Heart right ventricle (tissue), 16 donors: ENCODE measurements at places on chromosomes 12 and 14.
A peak's percentile ranks its signal among the peaks of the same experiment; 100 is the strongest.

DNA sequence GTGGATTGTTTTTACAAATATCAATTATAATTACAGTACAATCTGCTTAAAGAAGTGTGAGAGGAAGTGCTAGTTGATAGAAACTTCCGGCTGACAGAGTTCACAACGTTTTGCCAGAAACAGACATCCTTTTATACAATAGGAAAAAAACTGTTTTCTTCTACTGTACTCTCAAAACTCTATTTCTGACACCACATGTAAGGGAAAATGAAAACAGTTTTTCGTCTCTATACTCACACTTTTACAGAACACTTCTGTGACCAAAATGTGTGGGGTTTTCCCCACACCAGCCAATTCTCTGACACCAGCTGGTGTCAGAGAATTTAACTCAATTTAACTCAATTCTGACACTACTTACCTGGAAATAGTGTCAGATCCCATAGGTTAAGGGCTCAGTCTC, 24.2 kb upstream of the HIF1A start:
- DNase-seq = no peak

DNA sequence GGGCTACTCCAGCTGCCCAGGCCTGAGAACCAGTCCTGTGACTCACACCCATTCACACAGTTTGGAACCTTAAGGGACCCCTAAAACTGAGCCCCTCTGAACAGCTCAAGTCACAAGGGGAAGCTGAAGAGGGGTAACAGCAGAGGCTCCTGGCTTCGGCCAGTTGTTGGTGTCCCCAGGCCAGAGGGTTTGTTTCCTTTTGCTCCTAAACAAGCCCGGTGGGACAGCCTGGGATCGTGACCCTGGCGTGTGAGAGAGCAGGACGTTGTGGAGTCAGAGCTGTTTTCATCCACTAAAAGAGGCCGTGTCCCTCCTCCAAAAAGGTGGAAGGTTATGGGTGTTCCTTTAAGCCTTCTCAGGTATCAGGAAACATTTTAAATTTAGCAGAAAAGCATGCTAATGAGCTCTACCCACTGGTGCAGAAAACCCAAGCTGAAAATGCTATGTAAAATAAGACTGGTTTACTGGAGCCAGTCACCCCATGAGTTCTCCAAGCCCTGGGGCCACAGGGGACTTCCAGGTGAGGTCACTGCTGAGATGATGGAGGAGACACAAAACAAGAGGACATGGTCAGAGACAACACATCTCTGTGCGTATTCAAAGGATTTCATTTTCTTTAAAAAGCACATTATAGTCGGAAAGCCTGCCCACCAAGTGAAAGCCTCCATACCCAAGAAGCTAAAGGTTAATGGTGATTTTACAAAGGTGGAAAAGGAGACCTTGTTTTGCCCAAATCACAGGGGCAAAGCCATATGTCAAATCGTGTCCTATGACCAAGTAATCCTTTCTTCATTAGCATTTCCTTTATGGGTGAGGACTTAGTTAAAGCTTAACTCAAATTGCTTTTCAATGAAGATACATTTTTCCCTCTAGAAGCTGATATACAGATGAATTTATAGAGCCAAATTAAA, 14.1 kb downstream of the PRKAB1 start:
- DNase-seq = peak; percentile 23

- DNase-seq = no peak
Measured at GRCh38 chr12:117226505-117226904, 36.2 kb upstream of the FBXO21 start.

DNA sequence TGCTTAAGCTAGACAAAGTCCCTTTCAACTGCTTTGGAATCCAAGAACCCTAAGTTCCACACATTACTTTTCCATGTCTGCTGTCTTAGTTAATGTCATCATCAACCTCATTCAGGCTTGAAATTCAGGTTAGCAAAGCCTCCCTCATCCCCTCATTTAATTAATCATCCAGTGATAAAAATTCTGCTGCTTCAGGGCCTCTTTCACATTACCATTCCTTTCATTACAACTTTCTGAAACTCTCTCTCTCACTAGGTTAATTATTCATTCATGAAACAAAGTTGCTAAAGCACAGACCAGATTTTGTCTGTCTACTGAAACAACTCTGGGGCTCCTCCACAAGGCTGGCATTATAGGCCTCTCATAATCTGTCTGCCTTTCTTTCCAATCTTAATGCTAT, 9.4 kb upstream of the VTI1B start:
- DNase-seq = no peak

DNA sequence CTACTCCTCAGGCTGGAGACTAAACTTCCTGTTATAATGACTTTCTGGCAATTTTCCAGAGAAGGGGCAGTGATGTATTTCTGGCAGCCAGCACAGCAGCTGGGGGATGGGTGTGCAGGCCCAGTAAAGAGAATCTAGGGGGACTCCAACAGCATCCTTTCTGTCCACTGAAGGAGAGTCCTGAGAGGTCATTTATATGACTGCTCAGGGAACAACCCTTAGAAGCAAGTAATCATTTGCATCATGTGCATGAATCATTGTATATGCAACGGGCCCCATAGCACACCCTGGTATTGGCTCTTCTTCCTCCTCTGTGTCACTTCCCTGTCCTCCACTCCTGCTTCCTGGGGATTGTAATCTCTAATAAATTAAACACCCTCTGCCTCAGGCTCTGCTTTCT, 493.8 kb downstream of the RPS29 start:
- no peak for DNase-seq

DNA sequence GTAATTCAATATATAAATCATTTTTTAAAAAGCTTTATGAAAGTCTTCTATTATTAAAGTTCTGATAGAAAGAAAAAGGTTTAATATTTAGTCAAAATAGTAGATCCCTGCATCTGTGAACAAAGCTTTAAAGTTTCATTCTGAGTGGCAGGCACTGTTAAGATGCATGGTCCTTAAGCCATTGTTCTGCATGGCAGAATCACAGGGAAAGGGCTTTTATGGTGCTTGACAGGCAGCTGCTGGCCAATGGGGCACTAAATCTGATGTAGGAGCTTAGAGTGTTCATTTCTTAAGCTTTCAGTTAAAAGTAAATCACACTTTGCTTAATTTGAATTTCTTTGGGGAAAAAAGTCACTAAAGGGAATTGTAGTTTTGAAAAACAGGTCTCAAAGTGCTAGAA, 148.2 kb downstream of the PLEKHA5 start:
- DNase-seq = no peak

- DNase-seq = no peak
Measured at GRCh38 chr12:89393551-89394121, 41.3 kb upstream of the DUSP6 start.

DNA sequence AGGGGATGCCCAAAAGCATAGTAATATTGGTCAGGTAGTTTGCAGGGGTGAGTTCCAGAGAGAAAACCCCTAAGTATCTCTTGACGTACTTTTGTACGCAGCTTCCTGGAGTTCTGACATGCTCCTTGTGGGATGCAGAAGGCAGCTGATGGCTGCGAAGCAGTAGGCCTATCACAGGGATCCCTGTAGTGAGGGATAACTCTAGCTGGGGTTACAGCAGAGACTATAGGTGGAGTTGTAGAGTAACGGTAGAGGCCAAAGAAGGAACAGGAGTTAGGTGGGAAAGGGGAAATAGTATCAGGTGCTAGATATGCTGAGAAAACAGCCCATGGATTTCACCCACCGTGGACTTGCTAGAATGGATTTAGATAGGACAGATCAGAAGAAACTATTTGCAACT, 37.3 kb downstream of the MGST1 start:
- DNase-seq = no peak

DNA sequence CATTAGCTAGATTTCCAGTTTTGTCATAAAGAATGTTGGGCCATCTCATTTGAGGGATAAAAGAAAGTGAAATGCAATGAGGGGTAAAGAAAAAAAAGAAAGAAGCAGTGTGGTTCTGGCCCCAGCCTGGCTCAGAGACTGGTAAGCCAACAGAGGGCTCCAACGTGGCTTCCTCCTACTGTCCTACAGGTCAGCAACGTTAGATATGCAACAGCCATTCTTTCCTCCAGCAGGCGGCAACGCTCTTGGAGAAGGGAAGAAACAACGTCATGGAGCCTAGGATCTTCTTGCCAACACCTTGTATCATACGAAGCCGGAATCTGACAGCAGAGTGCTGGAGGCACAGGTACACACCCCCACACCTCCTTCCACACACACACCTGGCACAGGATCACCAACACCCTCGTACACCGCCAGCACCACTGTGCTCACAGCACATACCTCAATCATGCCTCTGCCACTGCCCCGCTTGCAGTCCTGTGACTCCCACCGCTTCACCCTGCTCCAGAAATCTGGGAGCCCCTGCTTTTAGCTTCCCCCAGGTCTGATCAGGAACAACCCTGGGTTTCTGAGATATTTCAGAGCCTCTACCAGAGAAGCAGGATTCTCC, 102.8 kb downstream of the RPAP3 start:
- no peak for DNase-seq

GRCh38 chr14:81855007-81855406, 321.4 kb upstream of the SEL1L start:
- no peak for DNase-seq

DNA sequence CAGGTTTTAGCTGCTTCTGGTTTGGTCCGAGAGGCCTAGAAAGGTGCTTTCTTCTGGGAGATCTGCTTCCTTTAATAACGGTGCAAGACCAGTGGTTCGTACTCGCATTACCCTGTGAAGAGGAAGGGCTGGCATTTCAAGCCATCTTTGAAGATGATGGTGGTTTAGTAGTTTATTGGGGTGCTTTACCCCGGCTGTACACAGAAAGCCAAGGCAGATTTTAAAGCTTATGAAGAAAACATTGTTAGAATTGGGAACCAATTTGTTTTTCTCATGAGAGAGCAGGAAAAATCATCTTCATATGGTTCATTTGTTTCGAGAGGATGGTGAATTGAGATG, 3.6 kb downstream of the CCND2 start:
- DNase-seq = no peak

DNA sequence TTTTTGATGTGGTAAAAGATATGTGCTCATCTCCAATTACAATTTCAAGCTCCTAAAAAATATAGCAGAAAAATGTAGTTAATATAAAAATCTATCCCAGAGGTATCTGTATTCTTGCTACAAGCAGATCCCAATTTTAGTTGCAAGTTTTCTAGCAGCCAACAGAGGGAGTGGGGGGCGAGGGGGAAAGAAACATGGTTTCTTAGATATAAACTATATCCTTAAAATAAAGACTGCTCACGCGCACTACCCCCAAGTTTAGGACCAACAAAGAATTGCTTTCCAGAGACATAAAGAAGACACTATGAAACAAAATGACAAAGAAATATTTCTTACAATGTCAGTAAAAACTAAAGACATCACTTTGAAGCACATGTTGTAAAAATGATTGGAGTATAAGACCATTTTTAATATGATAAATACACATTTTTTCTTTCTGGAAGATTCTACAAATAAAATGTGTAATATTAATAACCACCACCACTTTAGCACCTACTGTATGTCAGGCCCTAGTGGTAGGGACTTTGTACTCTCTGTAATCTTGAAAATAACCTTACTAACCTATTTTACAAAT, 5.4 kb downstream of the MAGOHB start:
- no peak for DNase-seq
